Esophagus muscularis mucosa (tissue), 4 donors: ENCODE measurements at places on chromosomes 7 and 10. TPM values are rescaled to one million over a fixed set of nuclear protein-coding genes. Genes with fewer than 3 reads are reported as not detected.

DNA sequence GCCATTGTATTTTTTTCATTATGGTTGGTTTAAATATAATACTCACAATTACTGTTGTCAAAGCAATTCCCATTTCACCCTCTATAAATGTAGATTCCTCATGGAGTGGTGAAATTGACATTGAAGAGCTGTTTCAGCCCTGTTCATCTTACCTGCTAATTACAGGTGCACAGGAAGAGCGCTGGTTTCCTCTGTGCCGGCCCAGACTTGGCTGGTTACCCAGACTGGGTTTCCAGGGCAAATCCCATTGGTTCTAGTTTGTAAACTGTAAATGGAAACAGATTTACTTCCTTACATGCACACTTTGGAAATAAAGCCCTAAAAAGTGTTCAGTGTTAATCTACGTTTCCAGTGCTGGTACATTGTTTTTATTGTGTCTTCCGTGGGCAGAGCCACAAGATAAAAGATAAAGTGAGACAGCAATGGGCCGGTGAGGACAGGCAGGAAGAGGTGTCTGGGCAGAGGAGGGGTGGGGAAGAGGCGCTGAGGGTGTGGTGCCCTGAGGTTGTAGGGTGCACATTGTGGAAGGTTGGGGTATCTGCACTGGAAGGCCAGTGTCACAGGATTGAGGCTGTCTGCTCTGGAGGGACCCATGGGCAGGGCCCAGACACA is 71.6 kb upstream of the ZPBP start:
- DNase-seq, result no peak
- H3K4me1 ChIP-seq, result no peaks in the 10 kb centered on the region
- H3K27ac ChIP-seq, result no peak overlapping the region
- H3K4me3 ChIP-seq, result no peak overlapping the region

The FAM25A gene
- not detected for total RNA-seq

The LCOR gene
- total RNA-seq, result 31.0 TPM

DNA sequence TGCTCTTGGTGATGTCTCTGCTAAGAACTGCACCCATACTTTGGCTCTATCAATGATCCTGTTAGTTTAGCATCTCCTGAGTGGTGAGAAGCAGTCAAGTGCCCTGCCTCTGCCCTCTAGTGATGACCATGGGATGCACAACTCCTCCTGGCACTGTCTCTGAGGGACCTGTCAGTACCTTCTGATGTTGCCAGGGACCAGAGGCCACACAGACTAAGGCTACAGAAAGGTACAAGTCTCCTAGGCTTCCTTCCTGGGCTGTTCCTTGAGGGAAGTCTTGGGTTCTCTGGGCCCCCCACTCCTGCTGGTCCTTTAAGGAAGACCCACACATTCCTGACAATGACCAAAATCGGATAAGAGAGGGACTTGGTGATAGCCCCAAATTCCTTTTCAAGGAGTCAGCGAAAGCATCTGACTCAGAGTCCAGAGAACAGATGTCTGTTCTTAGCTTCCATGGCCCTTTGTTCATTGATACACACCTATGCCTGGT is 15.3 kb downstream of the NKX2-3 start:
- no peaks in the 10 kb centered on the region for H3K36me3 ChIP-seq
- no peaks in the 10 kb centered on the region for H3K4me1 ChIP-seq
- no peak overlapping the region for H3K4me3 ChIP-seq
- no peak for DNase-seq

GRCh38 chr10:9561821-9562505 is 1455.7 kb upstream of the CELF2 start:
- no peaks in the 10 kb centered on the region for H3K27me3 ChIP-seq
- H3K4me1 ChIP-seq, result peaks cover 8% of the 10 kb centered on the region
- H3K36me3 ChIP-seq, result no peaks in the 10 kb centered on the region
- no peak for DNase-seq

DNA sequence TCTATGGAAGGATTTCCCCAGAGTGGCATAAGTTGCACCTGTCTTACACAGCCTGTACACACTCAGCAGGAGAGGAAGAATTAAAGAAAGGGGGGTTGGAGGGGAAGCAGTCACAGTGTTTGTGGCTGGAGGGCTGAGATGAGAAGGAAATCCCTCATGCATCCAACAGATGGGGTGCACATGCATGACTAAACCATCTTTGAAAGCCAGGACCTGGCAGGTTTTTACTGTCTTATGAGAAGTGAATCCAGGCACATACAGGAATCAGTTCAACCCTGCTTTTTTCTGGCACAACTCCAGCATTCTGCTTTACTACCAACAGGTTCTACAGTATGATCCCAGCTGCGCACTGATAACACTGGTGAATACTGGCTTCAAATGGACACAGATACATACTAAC is 107.7 kb downstream of the CACNA2D1 start:
- no peak for DNase-seq
- no peaks in the 10 kb centered on the region for H3K27me3 ChIP-seq
- H3K36me3 ChIP-seq, result no peaks in the 10 kb centered on the region
- H3K4me1 ChIP-seq, result no peaks in the 10 kb centered on the region
- H3K27ac ChIP-seq, result no peak overlapping the region

DNA sequence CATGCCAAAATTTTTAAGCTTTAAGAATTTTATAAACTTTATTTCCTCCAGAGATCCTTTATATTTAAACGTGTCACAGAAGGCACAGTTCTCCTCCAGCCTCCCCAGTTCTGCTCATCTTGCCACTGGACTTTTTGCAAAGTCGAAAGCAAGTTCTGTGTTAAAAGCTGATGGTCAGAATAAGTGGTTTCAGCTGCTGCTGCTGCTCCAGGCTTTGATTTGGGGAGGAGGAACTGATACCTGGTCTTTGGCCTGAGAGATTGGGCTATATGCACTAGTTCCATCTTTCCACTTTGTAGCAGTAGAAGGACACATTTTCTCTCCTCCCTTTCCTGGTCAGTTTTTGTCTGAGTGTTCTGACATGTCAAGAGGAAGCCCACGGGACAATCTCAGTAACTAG is 435.9 kb upstream of the PHF14 start:
- H3K27ac ChIP-seq, result no peak overlapping the region
- H3K36me3 ChIP-seq, result no peaks in the 10 kb centered on the region
- no peak for DNase-seq
- H3K4me1 ChIP-seq, result no peaks in the 10 kb centered on the region
- H3K27me3 ChIP-seq, result no peaks in the 10 kb centered on the region

The STEAP1 gene
- total RNA-seq, result 8.6 TPM

DNA sequence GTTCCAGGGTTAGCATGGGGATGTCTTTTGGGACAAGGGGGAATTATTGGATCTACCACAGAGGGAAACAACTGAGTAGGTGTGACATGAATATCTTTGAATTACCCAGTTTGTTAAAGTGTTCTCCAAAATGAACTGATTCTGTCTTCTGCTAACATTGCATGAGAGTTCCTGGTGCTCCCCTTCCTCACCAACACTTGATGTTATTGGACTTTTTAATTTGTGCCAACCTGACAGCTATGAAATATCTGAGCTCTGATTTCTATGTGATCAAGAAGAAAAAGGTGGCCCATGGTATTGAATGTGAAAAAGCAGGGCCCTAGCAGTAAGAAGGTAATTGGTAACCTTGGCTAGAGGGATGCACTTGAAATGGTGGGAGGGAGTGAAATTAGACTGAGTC is 4.6 kb upstream of the VPS37D start:
- no peak overlapping the region for H3K4me3 ChIP-seq
- peaks cover 5% of the 10 kb centered on the region for H3K4me1 ChIP-seq
- DNase-seq, result no peak
- H3K27me3 ChIP-seq, result no peaks in the 10 kb centered on the region

- peak overlapping the region; percentile 18 for H3K27ac ChIP-seq
- no peaks in the 10 kb centered on the region for H3K27me3 ChIP-seq
- no peaks in the 10 kb centered on the region for H3K36me3 ChIP-seq
- H3K4me1 ChIP-seq, result peaks cover 15% of the 10 kb centered on the region
Observed at GRCh38 chr7:15764851-15765382, 78.4 kb upstream of the MEOX2 start.
